Mammary epithelial cell (primary cell): ENCODE measurements at places on chromosomes 13 and 19. TPM values are rescaled to one million over a fixed set of nuclear protein-coding genes. Genes with fewer than 3 reads are reported as not detected.

The CERS1 gene
- 0.65 TPM for polyA plus RNA-seq

The RAVER1 gene
- 7.6 TPM for polyA plus RNA-seq

The PEAK3 gene
- polyA plus RNA-seq = not detected

The TBXA2R gene
- polyA plus RNA-seq = 0.07 TPM
